ENCODE measurements at places on chromosomes 3 and 15.

GRCh38 chr3:112514527-112515128, 15.4 kb upstream of the BTLA start:
- no peak for DNase-seq

- no peak for DNase-seq
Observed at GRCh38 chr3:122533931-122534334, 19.2 kb upstream of the KPNA1 start.

- no peak for DNase-seq
Observed at GRCh38 chr3:40938591-40938990, 260.7 kb upstream of the CTNNB1 start.

DNA sequence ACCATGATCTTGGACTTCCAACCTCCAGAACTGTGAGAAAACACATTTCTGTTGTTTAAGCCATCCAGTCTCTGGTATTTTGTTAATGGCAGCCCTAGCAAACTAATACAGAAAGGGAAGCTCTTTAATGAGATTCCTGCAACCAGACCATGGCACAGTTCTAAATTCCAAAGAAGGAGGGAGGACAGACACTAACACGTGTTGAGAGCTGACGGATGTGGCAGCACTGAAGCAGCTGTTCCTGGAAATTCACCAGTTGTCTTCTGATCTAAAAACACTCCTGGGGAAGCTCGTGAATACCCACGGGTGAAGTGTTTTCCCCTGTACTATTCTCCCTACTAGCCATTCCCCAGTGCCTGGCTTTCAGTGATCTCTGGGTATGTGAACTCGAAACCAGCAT, 56.7 kb downstream of the RPL22L1 start:
- DNase-seq: no peak

DNA sequence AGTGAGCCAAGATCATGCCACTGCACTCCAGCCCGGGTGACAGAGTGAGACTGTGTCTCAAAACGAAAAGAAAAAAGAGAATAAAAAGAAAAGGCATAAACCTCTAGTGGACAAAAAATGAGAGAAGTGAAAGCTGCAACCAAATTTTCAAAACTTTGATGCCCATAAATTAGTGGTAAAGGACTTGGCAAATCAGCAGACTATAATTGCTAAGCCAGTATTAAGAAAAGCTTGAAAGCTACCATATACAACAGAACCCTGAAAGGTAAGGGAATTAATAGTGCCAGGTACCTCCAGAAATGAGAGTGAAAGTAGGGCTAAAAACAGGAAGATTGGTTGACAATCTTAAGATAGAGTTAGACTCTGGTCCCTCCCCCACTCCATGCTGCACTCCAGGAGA, 32.9 kb upstream of the SLC22A13 start:
- DNase-seq: no peak

GRCh38 chr15:68205954-68206539, 915 bp upstream of the CALML4 start:
- no peak for DNase-seq

- DNase-seq: no peak
Observed at GRCh38 chr3:101850246-101851051, 1.1 kb downstream of the NFKBIZ start.

DNA sequence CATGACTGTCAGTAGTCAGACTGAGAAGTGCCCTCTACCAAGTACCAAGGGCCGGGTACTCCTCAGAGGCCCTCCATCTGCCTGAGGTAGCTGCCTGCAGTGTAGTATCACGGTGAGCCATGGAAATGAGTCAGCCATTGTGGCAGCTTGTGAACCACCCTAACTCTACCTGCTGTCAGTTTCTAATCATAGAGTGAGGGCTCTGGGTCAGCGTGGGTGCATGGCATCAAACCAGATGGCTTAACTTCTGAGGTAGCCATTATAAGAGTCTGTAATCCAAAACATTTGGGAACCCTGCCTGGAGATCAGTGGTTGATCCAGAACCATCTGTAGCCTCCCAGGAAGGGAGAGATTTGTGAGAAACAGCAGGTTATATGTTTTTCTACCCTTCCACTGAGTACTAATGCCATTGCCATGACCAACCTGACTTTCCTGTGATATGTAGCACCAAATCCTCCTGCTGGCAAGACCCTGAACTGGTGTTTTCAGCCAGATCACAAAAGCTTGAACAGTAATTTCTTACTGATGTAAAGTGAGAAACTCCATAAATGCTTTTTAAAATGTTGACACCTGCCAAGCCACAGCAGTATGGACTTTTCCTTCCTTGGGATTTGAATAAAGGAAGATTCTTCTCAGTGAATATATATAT, 38.9 kb downstream of the ABHD2 start:
- DNase-seq: no peak

- no peak for DNase-seq
Observed at GRCh38 chr3:125166599-125167136, 45.9 kb downstream of the SLC12A8 start.
